ENCODE measurements at places on chromosomes 6 and 20. TPM values are rescaled to one million over a fixed set of nuclear protein-coding genes. Genes with fewer than 3 reads are reported as not detected.

The BPIFB4 gene
- not detected for total RNA-seq

The GSTA2 gene
- not detected for total RNA-seq

The PPIL6 gene
- 4.2 TPM for total RNA-seq

The THBS2 gene
- 4.3 TPM for total RNA-seq

The PBOV1 gene
- total RNA-seq: not detected
